ENCODE measurements at places on chromosomes 16 and 17.

DNA sequence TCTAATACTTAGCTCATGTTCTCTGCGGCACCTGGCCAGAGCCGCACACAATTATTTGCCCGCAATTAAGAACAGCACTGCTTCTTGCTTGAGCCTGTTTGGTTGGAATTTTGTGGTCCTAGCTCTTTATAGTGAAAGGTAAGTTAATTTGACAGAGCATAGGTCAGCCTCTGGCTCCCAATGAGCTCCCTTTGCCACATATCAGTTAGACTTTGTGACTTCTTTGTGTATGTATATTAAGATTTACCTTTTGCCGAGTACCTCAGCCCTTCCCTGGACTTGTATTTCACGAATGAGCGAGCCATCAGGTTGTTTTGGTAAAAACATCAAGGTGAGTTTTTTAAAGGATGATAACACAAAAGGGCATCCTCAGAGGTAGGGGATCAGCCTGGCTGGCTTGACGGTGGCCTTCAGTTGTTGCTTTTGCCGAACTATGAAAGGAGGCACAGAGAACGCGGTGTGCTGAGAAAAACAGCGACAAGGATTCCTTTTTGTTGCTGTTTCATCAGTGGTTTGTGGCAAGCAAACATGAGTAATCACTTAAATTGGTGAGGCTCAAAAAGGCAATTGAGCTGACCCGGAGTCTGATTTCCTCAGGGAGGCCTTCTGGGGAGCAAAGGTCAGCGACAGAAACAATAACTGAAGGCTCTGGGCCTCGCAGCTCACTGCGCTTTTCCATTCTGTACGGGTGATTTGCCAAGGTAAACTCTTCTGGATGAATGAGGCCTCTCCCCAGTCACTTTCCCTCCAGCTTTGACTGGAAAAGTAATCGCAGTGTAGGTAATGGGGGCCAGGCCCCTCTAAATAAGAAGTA lies 163.6 kb downstream of the HS3ST3A1 start:
- DNase-seq: no peak

DNA sequence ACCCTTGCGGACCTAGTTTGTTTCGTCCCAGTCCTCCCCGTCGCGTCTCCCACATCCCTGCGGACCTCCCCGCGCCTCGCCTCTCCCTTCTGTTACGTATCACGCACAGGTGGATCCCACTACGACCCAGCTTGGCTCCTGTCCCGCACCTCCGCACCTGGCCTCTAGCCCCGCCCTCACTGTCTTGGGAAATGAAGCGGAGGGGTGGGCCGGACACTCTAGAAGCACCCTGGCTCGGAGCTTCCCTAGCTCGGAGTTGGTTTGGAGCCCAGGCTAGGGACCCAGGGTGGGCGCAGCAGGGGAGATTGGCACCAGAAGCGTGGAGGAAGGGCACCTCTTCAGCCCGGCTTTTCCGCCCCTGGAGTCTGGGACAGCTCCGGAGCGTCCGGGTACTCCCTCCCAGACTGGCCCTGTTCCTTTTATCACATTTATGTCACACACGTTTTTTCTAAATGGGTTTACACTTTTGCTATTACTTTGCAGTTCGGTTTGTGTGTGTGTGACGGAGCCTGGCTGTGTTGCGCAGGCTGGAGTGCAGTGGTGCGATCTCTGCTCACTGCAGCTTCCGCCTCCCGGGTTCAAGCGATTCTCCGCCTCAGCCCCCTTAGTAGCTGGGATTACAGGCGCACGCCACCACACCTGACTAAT lies 1.4 kb upstream of the CEMP1 start:
- no peak for DNase-seq

- no peak for DNase-seq
Observed at GRCh38 chr17:9644910-9645751, at the start of gene USP43. Gene USP43 (plus strand): TSS chr17:9645517. CDS start chr17:9645633, 116 bp downstream.

DNA sequence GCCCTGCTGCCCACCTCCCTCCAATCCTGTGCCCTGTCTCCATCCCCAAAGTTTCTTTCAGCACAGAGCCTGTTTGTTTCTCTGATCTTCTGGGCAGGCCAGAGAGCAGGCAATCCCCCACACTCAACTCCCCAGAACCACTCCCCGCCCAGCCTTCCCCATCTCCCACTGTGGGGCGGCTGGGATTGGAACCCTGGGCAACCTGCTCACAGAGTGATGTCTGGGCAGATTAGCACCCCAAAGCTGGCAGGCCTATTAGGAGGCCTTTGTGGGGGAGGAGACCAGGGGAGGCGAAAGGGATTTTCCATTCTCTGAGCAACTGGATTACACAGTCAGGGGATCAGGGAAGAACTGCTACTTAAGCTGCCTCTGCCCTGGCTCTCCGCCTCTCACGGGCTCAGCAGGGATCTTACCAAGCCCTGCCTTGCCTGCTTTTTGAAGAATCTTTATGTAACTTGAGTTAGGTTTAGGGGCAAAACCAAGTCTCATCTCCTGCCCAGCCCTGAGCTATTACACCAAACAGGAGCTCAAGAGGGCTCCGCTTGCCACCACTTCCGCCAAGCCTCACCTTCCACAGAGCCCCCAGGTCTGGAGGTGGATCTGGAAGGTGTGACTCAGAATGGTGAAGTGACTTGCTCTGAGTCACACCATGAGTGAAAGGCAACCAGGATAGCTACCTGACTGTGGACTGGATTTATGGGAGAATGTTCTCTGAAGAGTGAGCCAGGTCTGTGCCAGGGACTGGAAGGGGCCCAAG lies 16.0 kb upstream of the LHX1 start:
- DNase-seq: no peak

- DNase-seq: no peak
Observed at GRCh38 chr17:7308625-7309433, 1.4 kb downstream of the EIF5A start.

GRCh38 chr16:3133844-3134243 lies 985 bp upstream of the ZNF213 start:
- DNase-seq: no peak

DNA sequence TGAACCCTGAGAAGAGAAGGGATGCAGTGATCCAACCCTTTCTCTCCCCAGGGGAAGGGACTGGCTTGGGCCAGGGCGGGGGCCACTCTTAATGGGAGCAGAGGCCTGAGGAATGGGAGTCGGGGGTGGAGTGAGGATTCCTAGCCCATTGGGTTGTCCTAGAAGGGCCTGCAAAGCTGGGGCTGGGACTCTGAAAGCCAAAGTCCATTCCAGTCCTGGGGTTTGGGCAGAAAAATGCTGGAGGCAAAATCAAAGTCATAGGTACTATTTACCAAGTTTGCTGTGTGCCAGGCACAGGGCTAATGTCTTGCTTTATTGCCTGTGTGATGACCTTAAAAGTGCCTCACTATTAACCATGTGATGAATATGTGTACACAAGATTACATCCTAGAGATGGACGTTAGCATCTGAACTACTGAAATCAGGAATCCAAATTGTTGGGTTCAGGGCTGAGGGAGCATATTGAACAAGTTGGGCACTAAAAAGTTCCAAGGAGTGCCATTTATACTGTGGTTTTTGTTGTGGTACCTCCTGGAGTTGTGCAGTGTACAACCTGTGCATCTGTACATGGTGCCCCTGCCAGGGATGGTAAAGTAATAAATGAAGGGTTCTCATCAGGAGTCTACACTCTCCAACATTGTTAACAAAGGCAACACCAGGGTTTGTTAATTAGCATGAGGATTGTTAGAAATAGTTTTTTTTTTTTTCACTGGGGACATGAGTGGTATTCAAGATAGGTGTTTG lies 84.4 kb upstream of the NKD1 start:
- DNase-seq: no peak

- DNase-seq: no peak
Observed at GRCh38 chr17:42708588-42708987, 26.3 kb downstream of the CNTNAP1 start.

DNA sequence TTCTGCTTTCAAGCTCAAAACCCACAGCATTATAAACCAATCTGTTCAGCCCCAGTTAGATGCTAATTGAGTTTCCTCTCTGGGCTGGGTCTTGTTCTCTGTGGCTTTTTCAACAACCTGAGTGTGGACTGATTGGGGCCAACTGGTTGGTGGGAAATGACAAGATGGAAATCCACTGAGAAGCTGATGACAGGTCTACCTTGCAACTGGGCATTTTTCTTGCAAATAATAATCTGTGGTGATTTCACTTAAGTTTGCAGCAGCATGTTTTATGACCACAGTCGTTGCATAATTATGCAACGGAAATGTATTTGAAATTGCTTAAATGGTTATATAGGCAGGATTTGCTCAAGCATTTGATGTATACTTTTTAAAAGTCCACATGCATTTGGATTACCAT lies 69.9 kb downstream of the AKAP1 start:
- DNase-seq: no peak

Data from KG1 (cell line).